ENCODE measurements at places on chromosomes 6 and 20.

- no peak for DNase-seq
Measured at GRCh38 chr6:151073146-151073545, 166.6 kb upstream of the AKAP12 start.

GRCh38 chr6:140052736-140053729 is 678.6 kb upstream of the CITED2 start:
- peak; percentile 52 for DNase-seq

GRCh38 chr20:19583532-19584175 is 174.4 kb upstream of the RIN2 start:
- peak; percentile 86 for DNase-seq

GRCh38 chr6:153947808-153948447 is 91.1 kb upstream of the OPRM1 start:
- DNase-seq: peak; percentile 72
